ENCODE measurements at places on chromosomes 7 and 10.

- DNase-seq: no peak
Observed at GRCh38 chr10:96406091-96406490, 47.3 kb upstream of the OPALIN start.

GRCh38 chr7:1537535-1538412 is 7.3 kb downstream of the MAFK start:
- DNase-seq: no peak

- no peak for DNase-seq
Observed at GRCh38 chr10:71631007-71631861, 88.3 kb downstream of the C10orf105 start.

DNA sequence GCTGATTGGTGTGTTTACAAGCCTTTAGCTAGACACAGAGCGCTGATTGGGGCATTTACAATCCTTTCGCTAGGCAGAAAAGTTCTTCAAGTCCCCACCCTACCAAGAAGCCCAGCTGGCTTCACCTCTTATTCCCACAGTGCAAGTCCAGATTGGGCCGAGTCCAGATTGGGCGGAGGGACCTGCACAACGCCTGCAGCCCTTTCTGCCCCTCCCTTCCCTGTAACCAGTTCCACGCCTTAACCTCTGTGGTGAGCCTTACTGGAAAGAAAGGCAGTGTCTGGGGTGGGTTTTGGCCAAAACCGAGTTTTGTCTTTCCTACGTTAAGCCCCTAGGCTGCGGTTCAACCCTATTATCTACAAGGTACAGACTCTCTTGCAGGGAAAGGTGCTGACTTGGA is 268.7 kb downstream of the ZEB1 start:
- no peak for DNase-seq

- DNase-seq: no peak
Observed at GRCh38 chr7:51309361-51310130, 7.1 kb downstream of the COBL start.

GRCh38 chr7:107744345-107744750 is 406 bp downstream of the CBLL1 start:
- no peak for DNase-seq

GRCh38 chr7:2321020-2321419 is 6.8 kb upstream of the SNX8 start:
- DNase-seq: no peak

DNA sequence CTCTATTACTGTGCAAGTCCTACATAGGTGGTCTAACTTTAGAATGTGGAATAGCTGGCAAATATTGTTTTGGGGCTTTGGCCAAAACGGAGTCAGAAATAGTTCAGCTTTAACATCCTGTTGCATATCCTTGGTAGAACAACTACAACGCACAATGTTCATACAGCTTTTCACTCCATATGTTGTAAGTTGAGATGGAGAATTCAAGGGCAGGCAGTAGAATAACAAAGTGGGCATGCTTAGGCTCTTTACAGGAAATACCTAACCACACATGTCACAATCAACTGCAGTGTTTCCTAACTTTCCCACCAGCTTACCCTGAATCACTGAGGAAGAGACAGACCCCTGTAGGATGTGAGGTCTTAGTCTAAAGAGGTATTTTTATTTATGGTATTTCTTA is 122.3 kb downstream of the PPP1R3A start:
- no peak for DNase-seq

DNA sequence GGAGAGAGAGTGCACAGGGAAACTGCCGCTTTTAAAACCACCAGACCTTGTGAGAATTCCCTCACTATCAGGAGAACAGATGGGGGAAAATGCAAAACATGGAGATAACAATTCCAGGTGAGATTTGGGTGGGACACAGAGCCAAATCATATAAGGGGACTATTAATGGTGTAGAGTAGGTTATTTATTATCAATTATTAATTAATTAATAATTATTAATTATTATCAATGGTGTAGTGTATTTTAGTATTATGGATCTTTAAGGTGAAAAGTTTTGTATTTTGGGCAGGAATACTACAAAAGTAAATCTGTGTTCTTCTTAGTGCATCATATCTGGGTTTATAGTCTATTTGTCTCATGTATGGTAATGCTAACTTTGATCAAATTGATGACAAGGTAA is 377.7 kb upstream of the KCND2 start:
- DNase-seq: no peak

All from MM.1S (cell line).